ENCODE measurements at places on chromosomes 7 and 10. TPM values are rescaled to one million over a fixed set of nuclear protein-coding genes. Genes with fewer than 3 reads are reported as not detected.

The SPDYE6 gene
- not detected for total RNA-seq

The DYNC1I1 gene
- 15.2 TPM for total RNA-seq

The PLCE1 gene
- 15.0 TPM for total RNA-seq

- no peak for DNase-seq
These were observed 53.2 kb upstream of the MACC1 start for GRCh38 chr7:20270371-20270770.

GRCh38 chr10:114044247-114045135, 825 bp downstream of the ADRB1 start:
- no peak for DNase-seq

DNA sequence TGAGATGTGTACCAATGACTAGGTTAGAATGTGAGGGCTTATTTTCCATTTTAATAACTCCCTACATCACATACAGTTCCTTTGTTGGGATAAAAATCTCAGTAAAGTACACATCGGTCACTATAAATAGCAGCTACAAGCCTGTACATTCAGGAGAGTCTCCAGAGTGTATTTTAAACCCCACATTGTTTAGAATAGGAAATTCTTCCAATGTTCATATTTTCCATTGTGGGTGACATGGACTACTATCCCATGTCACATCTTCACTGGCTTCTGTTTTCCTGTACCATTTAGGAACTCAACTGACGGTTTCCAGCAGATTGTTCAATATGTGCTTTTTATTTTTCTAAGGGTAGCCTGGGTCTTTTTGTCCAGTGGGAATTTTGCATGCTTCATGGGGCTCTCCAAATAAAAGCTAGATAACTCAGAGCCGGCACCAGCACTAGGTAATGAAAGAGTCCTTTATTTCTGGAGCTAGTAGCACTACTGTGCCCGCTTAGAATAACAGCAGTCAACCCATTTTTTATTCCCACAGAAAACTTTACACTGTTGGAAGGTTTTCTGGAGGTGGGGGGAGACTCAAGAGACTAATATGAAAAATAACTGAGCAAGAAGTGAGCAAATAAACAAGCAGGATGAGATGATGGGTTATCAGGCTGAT, 100.5 kb downstream of the CALD1 start:
- no peak for DNase-seq

DNA sequence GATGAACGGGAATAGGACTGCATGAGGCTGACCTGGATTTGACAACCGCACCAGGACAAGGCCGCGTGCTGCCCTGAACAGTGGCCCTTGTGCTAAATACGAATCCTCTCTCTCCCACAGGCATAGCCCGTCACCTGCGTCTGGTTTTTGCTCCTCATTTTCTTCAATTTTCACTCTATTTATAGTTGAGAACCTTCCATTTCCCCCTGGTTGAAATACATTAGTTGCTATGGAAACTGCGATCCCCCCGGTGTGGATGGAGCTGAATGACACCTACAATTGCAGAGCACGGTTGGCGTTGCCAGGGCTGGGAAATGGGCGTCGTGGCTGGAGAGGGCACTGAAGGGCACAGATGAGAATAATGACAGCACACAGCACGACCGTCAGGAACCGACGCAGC, 158.6 kb upstream of the PITRM1 start:
- no peak for DNase-seq

DNA sequence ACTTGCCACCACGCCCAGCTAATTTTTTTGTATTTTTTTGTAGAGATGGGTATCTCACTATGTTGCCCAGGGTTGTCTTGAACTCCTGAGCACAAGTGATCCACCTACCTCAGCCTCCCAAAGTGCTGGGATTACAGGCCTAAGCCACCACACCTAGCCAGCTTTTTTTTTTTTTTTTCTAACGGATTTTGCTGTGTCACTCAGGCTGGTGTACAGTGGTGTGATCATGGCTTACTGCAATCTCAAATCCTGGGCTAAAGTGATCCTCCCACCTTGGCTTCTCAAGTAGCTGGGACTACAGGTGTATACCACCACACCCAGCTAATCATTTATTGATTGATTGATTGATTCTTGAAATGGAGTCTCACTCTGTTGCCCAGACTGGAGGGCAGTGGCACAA, 106.0 kb upstream of the TRIM24 start:
- DNase-seq, result no peak
